ENCODE measurements at places on chromosomes 1 and 21. TPM values are rescaled to one million over a fixed set of nuclear protein-coding genes. Genes with fewer than 3 reads are reported as not detected.

DNA sequence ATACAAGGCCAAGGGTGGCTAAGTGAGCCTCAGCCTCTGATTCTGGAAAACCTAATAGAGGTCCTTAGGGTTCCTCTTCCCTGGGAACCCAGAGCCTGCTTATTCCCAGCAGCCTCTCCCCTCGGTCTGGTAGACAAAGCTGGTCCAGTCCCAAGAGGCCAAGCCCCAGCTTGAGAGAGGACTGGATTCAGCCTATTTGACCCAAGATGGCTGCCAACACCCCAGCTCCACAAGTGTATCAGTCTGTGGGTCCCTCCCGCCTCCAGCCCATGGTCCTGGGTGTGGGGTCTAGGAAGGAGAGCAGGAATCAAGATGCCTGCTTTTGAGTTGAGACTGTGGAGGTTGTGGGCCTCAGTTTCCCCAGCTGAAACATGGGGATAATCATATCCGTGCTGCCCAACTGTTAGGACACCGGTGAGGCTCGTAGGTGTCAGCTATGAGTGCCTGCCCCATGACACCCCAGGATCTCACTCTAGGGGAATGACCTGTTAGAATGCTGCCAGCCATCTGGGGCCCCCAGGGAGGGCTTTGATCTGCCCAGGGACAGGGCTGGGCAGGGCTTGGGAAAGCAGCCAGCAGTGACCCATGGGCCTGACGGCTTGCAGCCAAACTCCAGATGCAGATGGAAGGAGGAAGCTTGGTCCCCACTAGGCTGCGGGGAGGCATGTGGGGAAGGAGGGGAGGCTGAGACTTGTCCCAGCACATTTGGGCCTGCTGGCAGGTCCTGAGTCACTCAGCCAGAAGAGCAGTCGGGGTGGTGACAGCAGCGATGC lies 45.4 kb downstream of the NUAK2 start:
- no peak for DNase-seq

DNA sequence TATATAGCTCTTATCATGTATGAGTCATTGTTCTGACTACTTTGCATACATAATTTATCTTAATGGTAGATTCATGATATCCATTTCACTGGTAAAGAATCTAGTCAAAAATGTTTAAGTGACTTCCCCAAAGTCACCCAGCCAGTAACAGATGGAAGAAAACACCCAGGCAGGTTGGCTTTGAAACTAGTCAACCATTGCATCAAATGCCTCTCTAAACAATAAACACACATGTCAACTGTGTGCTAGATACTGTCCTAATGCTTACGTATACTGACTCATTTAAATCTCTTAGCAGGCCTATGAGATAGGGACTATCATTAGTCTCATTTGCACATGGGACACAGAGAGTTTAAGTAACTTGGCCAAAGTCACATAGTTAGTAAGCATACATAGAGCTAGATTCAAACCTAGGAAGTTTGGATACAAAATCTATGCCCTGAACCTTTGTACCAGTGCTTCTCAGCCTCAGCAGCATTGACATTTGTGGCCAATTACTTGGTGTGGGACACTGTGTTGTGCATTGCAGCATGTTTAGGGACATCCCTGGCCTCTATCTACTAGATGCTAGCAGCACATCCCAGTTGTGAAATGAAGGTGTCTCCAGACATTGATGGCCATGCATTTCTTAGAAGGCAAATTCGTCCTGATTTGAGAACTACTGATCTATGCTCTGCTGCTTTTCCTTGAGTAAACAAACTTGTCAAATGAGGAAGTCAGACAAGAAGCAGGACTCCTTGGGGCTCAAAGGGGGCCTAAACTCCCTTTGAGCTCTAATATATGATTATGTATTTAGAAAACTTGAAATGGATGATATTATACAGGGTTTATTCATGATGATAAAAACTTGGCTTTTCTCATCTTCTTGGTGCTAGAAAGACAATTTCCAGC lies 316.3 kb downstream of the KCNH1 start:
- DNase-seq = no peak

DNA sequence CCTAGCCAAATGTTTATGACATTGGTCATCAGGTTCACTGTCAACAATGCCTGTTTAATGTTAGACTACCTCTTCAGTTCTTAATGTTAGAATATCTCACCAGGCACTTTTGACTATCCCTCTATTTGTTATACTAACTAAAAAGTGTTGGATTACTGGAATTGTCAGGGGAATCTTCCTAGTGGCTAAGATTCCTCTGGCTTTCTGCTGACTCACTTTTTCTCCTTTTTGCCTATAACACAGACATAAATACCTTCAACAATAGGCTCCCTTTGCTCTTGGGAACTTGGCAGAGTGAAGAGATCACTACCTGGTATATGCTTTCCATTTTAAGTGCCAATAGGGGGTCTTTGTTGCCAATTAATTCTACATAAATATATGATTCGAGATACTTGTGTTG lies 68.5 kb downstream of the TMEM200B start:
- DNase-seq = no peak

Gene FAM177B
- not detected for total RNA-seq

DNA sequence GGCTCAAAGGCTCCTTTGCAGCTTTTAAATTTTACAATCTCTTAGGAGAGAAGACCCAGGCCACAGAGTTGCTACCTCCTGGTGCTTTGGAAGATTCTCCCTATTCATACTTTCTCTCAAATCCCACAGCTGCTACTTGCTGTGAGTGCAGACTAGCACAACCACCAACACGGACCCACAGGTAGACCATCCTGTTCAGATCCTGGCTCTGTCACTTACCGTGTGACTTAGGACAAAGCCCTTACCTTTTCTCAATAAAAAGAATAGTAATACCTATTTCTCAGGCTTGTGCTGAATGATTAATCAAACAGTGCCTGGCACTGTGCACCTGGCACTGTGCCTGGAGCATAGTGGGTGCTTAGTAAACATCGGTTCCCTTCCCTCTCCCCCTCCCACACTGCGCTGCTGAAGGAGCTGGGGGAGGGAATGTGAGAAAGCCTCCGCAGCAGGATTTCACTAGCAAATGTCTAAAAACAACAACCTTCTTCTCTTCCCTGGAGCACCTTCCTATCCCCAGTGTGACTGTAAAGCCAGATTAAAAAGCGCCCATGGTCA lies 81.7 kb downstream of the PGM1 start:
- no peak for DNase-seq

Gene ACTL8
- total RNA-seq = not detected

Gene TMEM52
- not detected for total RNA-seq

GRCh38 chr21:18989953-18990495 lies 586.4 kb upstream of the TMPRSS15 start:
- no peak for DNase-seq

- DNase-seq = no peak
Measured at GRCh38 chr1:206550446-206550845, 43.1 kb downstream of the RASSF5 start.

Gene SLC9C2
- total RNA-seq = not detected

DNA sequence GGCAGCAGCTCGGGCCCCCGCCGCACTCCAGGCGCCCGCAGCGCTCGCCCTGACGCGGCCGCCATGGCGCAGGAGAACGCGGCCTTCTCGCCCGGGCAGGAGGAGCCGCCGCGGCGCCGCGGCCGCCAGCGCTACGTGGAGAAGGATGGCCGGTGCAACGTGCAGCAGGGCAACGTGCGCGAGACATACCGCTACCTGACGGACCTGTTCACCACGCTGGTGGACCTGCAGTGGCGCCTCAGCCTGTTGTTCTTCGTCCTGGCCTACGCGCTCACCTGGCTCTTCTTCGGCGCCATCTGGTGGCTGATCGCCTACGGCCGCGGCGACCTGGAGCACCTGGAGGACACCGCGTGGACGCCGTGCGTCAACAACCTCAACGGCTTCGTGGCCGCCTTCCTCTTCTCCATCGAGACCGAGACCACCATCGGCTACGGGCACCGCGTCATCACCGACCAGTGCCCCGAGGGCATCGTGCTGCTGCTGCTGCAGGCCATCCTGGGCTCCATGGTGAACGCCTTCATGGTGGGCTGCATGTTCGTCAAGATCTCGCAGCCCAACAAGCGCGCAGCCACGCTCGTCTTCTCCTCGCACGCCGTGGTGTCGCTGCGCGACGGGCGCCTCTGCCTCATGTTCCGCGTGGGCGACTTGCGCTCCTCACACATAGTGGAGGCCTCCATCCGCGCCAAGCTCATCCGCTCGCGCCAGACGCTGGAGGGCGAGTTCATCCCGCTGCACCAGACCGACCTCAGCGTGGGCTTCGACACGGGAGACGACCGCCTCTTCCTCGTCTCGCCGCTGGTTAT lies 2.8 kb downstream of the KCNJ9 start:
- no peak for DNase-seq

Gene OR10K1
- not detected for total RNA-seq

DNA sequence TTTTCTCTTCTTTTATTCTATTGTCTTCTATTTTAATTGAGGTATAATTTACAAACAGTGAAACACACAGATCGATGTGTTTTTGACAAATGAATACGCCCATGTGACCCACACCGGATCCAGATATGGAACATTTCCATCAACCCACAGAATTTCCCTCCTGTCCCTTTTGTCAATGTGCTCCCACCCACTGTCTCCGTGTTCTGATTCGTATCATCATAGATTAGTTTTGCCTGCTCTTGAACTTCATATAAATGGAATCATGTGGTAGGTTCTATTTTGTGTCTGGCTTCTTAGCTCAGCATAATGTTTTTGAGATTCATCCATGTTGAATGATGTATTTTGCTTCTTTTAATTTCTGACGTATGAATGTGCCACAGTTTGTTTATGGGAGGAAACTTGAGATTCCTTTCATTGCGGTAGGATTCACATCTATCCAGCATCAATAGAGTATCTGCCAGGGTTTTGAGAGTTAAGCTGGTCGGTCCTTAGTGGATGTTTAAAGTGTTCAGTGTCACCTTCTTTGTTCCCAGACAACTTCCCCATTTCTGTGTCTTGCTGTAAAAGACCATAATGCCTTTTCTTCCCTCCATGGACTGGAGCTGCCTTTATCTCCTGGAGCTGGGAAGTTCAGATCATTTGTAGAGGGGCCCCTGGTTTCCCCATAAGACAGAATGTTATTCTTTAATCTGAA lies 14.7 kb downstream of the NAV1 start:
- DNase-seq = no peak

Gene PWP2
- total RNA-seq = 5.4 TPM

GRCh38 chr1:192350356-192350755 lies 33.6 kb downstream of the RGS21 start:
- no peak for DNase-seq

Gene UHMK1
- 36.2 TPM for total RNA-seq

Gene HEYL
- 25.2 TPM for total RNA-seq

DNA sequence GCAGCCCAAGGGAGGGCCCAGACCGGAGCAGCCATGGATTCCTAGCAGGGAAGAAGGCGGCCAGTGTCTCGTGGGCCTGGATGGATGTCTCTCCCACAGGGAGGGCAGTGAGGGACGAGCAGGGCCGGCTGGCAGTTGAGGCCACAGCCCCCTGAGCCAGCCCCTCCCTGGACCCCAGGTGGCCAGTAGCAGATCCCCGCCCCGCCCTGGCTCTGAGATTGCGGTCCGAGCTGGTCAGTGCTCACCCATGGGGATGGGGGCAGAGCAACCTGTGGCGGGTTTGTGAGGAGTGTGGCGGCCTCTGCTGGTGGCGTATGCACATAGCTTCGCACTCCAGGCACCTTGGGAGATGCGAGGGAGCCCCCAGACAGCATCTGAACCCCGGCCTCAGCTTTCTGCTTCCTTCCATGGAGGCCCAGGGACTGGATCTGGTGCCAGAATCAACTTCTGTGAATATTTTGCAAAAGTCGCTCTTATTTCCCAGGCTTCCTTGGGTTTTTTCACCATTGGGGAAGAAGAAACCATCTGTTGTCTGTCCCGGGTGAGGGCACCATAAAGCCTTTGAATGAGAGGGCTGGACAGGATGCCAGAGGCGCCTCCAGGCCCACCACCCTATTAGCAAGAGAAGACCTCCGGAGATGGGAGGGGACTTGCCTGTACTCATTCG lies 8.4 kb upstream of the KCNN3 start:
- peak; percentile 93 for DNase-seq

- DNase-seq = no peak
Measured at GRCh38 chr1:14498839-14499238, 99.6 kb upstream of the KAZN start.

- DNase-seq = no peak
Measured at GRCh38 chr1:27010226-27010994, 2.2 kb downstream of the TENT5B start.

Gene IL23R
- total RNA-seq = not detected

- no peak for DNase-seq
Measured at GRCh38 chr1:84090447-84091245, 53.4 kb upstream of the PRKACB start.

Gene KIF21B
- total RNA-seq = 2.6 TPM

Gene C1orf94
- total RNA-seq = not detected

GRCh38 chr1:18901952-18902522 lies 318 bp downstream of the ALDH4A1 start:
- no peak for DNase-seq

Gene TCHHL1
- total RNA-seq = not detected

DNA sequence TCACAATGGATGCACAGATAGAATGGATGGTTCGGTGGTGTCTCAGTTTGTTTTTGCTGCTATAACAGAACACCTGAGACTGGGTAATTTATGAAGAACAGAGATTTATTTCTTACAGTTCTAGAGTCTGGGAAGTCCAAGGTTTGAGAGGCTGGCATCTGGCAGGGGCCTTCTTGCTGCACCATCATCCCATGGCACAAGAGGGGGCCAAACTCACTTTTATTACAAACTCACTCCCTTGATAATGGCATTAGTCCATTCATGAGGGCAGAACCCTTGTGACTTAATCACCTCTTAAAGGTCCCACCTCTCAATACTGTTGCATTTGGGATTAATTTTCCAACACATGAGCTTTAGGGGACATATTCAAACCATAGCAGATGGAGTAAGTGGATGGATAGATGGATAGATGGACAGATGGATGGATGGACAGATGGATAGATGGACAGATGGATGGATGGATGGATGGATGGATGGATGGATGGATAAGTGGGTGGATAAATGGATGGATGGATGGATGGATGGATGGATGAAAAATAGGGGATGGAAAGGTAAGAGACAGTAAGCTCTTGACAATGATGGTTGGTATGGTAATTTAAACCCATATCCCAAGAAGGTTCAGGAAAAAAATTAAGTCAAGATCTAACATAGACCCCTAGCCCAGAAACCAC lies 16.5 kb downstream of the CAMK2N1 start:
- DNase-seq = peak; percentile 7

DNA sequence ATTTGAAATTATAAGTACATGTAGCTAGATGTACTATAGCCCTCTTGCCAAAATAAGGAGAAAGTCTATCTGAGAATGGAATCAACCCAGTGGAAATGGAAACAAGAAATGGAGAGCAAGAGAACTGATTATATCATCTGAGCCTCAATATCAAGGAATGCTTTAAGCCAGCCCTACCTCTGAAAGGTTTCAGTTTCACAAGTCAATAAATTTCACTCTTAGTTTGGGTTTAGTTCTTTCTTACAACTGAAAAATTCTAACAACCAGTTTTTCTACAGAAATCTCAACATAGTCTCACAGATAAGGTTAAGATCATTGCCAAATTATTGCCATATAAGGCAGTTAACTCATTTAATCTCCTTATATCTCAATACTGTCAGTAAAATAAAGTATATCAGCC lies 80.0 kb downstream of the EPS15 start:
- DNase-seq = no peak

DNA sequence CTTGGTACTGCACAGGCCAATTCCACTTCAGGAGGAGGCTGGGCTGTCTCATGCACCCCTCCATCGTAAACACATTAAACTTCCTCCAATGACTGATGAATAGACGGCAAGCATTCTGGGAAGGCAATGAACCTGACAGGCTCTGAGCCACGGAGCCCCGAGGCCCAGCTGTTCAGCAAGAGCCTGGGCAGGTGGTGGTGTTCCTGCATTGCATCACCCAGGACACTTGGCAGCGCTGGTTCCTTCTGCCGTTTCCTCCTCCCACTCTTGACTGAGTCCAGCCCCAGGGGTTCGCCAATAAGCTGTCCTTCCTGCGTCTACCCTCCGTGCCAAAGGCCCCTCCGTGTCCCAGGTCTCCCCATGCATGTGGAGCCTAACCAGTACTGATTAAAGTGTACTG lies 109.8 kb downstream of the JAK1 start:
- no peak for DNase-seq
